ENCODE measurements at places on chromosomes 3 and 15.

- no peak for DNase-seq
Measured at GRCh38 chr15:89864958-89865739, 28.6 kb downstream of the AP3S2 start.

GRCh38 chr3:144324076-144324475, 352.5 kb downstream of the DIPK2A start:
- DNase-seq = no peak

GRCh38 chr3:115697263-115698053, 74.1 kb downstream of the GAP43 start:
- DNase-seq = no peak

DNA sequence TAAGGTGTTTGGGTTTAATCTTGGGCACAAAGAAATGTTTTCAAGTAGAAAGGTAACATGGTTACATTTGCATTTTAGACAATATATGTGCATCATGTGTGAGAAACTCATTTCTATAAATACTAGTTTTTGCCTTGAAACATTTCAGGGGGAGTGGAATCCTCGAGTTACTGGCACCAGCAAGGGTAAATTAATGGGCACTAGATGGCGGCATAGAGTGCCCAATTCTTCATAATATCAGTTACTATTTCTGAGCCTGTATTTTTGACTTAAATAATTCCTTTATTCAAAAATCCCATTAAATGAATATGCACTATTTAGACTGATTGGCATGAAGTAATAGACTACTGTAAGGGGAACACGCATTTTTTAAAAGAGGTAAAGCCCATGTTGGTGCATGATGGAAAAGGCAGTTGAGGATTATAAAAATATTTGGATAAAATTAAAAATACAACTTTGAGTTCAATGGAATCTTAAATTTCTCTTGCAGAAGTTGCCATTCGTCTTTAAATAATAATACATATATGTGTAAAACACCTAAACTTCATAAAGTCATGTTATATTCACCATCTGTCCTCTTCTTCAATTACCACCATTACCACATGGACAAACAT, 106.3 kb downstream of the ZBTB20 start:
- peak; percentile 29 for DNase-seq

DNA sequence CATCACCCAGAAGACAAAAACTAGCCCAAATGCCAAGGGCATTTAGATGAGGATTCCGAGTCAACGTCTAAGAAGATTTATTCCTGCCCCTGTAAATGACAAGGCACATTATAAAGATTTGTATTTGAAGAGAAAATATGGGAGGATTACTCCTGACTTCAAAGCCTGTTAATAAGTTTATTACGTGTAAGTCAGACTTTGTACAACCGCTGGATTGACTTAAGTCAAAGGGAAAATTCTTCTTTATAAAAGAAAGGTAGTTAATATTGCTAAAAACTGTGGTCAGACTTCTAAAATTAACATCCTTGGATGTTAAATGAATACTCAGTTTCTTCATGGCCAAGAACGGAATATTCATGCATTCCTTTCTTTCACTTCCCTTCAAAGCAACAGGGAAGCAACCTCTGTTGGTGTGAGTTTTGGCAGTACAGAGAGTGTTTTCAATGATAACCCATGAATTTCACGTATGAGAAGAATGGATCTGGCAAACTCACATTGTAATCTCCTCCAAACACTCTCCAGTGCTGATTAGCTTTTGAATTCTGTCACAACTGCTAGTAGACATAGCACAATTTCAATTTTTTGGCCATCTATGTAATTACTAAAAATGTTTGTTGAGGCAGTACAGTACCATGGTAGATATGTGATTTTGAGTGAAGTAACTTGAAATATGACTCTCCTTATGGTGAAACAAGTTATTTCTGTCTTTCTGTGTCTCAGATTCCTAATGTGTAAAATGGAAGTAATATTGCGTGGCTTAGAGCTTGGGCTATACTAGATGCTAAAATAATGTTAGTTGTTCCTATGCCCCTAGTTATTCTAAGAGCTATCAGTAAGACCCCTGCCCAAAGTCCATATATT, 62.0 kb downstream of the PLD1 start:
- no peak for DNase-seq

- no peak for DNase-seq
Measured at GRCh38 chr3:47420044-47420430, 39.2 kb downstream of the PTPN23 start.

GRCh38 chr3:45642731-45643152, 46.5 kb upstream of the SACM1L start:
- DNase-seq = no peak

DNA sequence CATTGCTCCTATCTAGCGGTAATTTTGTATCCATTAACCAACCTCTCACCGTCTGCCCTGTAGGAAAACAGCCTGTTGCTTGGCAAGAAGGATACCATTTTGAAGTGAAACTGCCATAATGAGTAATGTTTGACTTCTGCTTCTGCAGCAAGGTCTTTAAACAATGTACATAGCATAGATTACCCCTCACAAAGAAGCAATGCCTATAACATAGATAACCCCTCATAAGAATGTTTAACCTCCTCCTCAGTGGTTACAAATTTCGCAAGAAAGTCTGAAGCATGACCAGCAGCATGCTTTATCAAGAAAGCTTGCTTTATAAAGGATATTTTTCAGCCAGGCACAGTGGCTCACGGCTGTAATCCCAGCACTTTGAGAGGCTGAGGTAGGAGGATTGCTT, 61.2 kb upstream of the MFGE8 start:
- no peak for DNase-seq
